Nephron progenitor cell (in vitro differentiated cells): ENCODE measurements at places on chromosomes 1 and 21.

- H3K27me3 ChIP-seq = no peaks in the 10 kb centered on the region
- peaks cover 16% of the 10 kb centered on the region for H3K4me1 ChIP-seq
- H3K27ac ChIP-seq = no peak overlapping the region
Observed at GRCh38 chr1:98403963-98404480, 257.5 kb upstream of the SNX7 start.

DNA sequence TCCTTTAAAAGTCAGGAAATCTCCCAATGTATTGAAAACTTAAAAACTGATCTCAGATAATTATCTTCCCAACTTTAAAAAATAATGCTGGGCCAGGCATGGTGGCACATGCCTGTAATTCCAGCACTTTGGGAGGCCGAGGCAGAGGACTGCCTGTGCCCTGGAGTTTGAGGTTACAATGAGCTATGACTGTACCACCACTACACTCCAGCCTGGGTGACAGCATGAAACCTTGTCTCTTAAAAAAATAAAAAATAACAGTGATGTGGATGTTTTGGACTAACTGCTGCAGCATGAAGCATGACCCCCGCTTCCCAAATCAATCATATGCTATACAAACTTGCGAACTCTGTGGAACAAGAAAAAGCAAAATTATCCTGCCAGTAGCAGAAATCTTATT, 186.3 kb downstream of the RERE start:
- H3K27me3 ChIP-seq = no peaks in the 10 kb centered on the region
- peaks cover 7% of the 10 kb centered on the region for H3K36me3 ChIP-seq
- H3K27ac ChIP-seq = no peak overlapping the region
- DNase-seq = no peak
- H3K4me3 ChIP-seq = no peak overlapping the region
- H3K4me1 ChIP-seq = peaks cover 77% of the 10 kb centered on the region

- DNase-seq = no peak
- H3K36me3 ChIP-seq = peaks cover 36% of the 10 kb centered on the region
- no peak overlapping the region for H3K4me3 ChIP-seq
- H3K27me3 ChIP-seq = peaks cover 83% of the 10 kb centered on the region
- H3K27ac ChIP-seq = no peak overlapping the region
Observed at GRCh38 chr1:148307583-148308185, 155.6 kb upstream of the NBPF11 start.

DNA sequence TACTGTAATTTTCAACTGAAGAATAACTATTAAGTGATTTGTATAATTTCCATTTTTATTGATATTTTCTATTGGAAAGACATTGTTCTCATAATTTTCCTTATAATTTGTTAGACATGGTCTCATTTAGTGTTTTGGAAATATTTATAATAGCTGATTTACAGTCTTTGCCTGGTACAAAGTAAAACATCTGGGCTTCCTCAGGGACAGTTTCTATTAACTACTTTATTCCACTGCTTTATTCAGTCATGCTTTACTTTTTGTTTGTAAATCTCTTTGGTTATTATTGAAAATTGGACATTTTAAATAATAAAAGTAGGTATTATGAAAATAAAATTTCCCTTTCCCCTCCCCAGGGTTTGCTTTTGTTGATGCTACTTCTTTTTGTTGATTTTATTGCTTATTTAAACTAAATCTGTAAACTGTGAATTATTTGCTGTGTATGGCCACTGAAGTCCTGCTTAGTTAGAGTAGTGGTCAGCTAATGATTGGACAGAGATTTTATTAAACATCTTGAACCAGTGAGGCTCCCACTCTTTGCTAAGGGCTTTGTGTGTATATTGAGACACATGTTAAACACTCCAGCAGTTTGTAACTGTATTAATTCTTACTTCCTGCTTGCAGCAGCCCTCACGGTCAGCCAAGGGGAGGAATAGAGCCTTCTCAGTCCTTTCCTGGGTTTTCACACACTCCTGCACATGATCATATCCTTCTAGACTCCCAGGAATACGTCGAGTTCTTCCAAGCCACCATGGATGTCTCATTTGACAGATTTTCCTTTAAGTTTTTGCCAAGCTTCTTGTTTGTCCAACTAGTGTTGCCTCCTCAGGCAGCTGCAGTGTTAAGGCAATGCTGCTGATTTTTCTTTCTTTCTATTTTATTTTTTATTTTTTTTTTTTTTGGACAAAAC, 994.6 kb upstream of the PRMT6 start:
- no peaks in the 10 kb centered on the region for H3K27me3 ChIP-seq
- no peak overlapping the region for H3K4me3 ChIP-seq
- H3K27ac ChIP-seq = peak overlapping the region; percentile 58

DNA sequence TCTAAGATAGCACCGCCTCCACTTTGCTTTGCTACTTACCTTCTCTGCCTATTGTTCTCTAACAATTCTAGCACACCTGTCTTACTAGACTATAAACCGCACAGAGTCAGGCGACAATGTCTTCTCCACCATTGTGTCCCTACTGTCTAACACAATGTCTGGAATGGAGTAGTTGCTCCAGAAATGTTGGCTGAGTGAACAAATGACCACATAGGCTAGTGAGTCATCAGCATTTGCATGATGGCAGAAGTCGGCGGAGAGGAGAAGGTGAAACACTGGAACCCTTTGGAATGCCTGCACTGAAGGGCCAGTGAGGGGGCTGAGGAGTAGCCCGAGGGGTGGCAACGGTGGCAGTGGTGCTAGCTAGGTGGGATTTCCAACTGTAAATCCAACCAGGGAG, 14.0 kb upstream of the PABPC4 start:
- H3K36me3 ChIP-seq = no peaks in the 10 kb centered on the region
- H3K4me3 ChIP-seq = no peak overlapping the region
- DNase-seq = no peak
- no peak overlapping the region for H3K27ac ChIP-seq
- peaks cover 24% of the 10 kb centered on the region for H3K27me3 ChIP-seq

- no peaks in the 10 kb centered on the region for H3K36me3 ChIP-seq
- no peak overlapping the region for H3K27ac ChIP-seq
- H3K27me3 ChIP-seq = peaks cover 27% of the 10 kb centered on the region
- H3K4me3 ChIP-seq = no peak overlapping the region
Observed at GRCh38 chr1:153343040-153343681, 5.5 kb downstream of the PGLYRP4 start.

- no peak for DNase-seq
- peaks cover 93% of the 10 kb centered on the region for H3K4me1 ChIP-seq
- peak overlapping the region; percentile 97 for H3K27ac ChIP-seq
- H3K36me3 ChIP-seq = peaks cover 19% of the 10 kb centered on the region
- H3K4me3 ChIP-seq = peak overlapping the region; percentile 63
Observed at GRCh38 chr1:235015291-235015985, 113.2 kb downstream of the TOMM20 start.

DNA sequence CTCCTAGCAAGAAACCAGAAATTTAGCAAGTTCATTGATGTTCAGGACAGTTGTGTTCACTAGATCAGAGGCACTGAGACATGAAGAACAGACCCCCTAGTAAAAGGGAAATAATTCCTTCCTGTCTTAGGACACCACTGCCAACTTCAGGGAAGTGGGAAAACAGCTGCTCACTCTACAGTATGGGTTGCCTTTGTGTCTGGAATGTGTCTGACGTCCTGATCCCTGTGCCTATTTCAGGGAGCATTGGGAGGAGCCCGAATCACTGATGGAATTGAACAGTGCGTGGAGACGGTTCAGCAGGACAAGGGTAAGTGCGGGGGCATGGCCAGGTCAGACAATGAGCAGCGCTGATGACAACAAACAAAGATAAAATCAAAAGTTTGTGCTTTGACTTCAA, 21.0 kb downstream of the S100A11 start:
- peaks cover 7% of the 10 kb centered on the region for H3K27me3 ChIP-seq
- no peak overlapping the region for H3K27ac ChIP-seq
- H3K4me1 ChIP-seq = peaks cover 12% of the 10 kb centered on the region
- DNase-seq = no peak
- no peak overlapping the region for H3K4me3 ChIP-seq

GRCh38 chr1:201904579-201904978, 15.9 kb downstream of the SHISA4 start:
- H3K36me3 ChIP-seq = peaks cover 12% of the 10 kb centered on the region
- H3K27me3 ChIP-seq = peaks cover 13% of the 10 kb centered on the region
- no peak for DNase-seq

GRCh38 chr1:1157914-1158710, 15.6 kb upstream of the TTLL10 start:
- H3K4me3 ChIP-seq = no peak overlapping the region
- peak; percentile 44 for DNase-seq
- H3K27me3 ChIP-seq = peaks cover 9% of the 10 kb centered on the region
- H3K36me3 ChIP-seq = peaks cover 9% of the 10 kb centered on the region
- H3K4me1 ChIP-seq = no peaks in the 10 kb centered on the region

GRCh38 chr1:218658899-218659298, 313.8 kb downstream of the TGFB2 start:
- no peak for DNase-seq
- no peaks in the 10 kb centered on the region for H3K36me3 ChIP-seq
- H3K4me1 ChIP-seq = peaks cover 38% of the 10 kb centered on the region
- H3K27ac ChIP-seq = peak overlapping the region; percentile 40

- no peak for DNase-seq
- H3K27me3 ChIP-seq = no peaks in the 10 kb centered on the region
- H3K4me3 ChIP-seq = no peak overlapping the region
- H3K36me3 ChIP-seq = no peaks in the 10 kb centered on the region
- H3K4me1 ChIP-seq = no peaks in the 10 kb centered on the region
Observed at GRCh38 chr1:98849969-98850636, 154.6 kb downstream of the PLPPR5 start.

DNA sequence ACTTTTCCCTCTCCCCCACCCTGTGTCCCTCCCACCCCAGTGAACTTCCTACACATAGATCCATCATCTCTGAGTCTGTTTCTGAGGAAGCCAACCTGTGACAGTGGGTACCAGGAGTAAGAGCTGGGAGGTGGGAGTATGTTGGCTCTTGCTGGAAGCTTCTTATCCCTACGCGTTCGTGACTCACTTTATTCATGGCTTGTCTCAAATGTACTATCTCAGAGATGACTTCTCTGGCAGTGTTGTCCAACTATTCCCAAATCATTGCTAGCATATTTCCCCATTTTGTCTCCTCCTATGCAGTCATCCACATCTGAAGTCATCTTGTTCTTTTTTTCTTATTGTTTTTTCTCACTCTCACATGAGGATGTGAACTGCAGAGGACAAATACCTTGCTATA, 88.0 kb downstream of the HIVEP3 start:
- H3K36me3 ChIP-seq = no peaks in the 10 kb centered on the region
- H3K27me3 ChIP-seq = peaks cover 3% of the 10 kb centered on the region
- H3K4me3 ChIP-seq = no peak overlapping the region
- H3K27ac ChIP-seq = no peak overlapping the region
- DNase-seq = no peak

DNA sequence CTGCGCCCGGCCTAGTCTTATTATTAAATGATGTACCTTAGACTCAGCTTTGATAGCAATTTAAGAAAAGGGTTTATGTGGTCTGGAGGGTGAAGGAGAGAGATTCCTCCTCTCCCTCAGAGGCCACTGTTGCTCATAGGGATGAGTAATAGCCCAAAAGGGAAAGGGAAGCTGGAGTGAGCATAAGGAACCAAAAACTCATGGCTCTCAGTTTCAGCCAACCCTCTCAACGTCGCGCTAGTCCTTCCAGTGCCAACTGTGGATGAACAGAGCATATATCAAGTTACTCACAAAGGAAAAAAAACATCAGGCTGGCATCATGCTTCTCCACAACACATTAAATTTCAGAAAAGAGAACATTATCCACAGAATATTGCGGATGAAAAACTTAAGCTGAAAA, 8.3 kb upstream of the GPR89B start:
- no peaks in the 10 kb centered on the region for H3K27me3 ChIP-seq
- H3K4me1 ChIP-seq = no peaks in the 10 kb centered on the region
- no peaks in the 10 kb centered on the region for H3K36me3 ChIP-seq
